A549 treated with Hydrocortisone at 1 μM for 4 hours (cell line): ENCODE measurements at places on chromosomes 4 and X. TPM values are rescaled to one million over a fixed set of nuclear protein-coding genes. Genes with fewer than 3 reads are reported as not detected.

The SPANXN4 gene
- total RNA-seq, result not detected in 5 replicates

The FATE1 gene
- not detected in 5 replicates for total RNA-seq

The SLC25A4 gene
- total RNA-seq, result 12.3 to 15.8 TPM (median 15.0 TPM) in 5 replicates

The GATA1 gene
- not detected in 5 replicates for total RNA-seq

The AMBN gene
- total RNA-seq, result not detected in 5 replicates

The ADH7 gene
- total RNA-seq, result not detected in 5 replicates

The PLAC8 gene
- total RNA-seq, result 0.46 to 1.2 TPM (median 1.1 TPM) in 5 replicates

The MAEA gene
- 57.3 to 62.4 TPM (median 61.3 TPM) in 5 replicates for total RNA-seq

The F9 gene
- total RNA-seq, result not detected in 5 replicates

The IL3RA gene
- total RNA-seq, result 0.16 to 0.23 TPM (median 0.22 TPM) in 5 replicates

The MTCP1 gene
- total RNA-seq, result 13.0 to 23.3 TPM (median 20.8 TPM) in 5 replicates

The LRIT3 gene
- 0.03 to 0.09 TPM (median 0.03 TPM) in 5 replicates for total RNA-seq

The MAP3K15 gene
- total RNA-seq, result 1.8 to 2.2 TPM (median 1.9 TPM) in 5 replicates

The MAGEA6 gene
- total RNA-seq, result 11.0 to 13.6 TPM (median 12.4 TPM) in 5 replicates

The DDX53 gene
- total RNA-seq, result not detected in 5 replicates

The HMGB2 gene
- 94.6 to 123 TPM (median 113 TPM) in 5 replicates for total RNA-seq

The ITIH6 gene
- not detected in 5 replicates for total RNA-seq

The DGKK gene
- not detected in 5 replicates for total RNA-seq

The KLB gene
- total RNA-seq, result 0.05 to 0.16 TPM (median 0.12 TPM) in 5 replicates

The C4orf54 gene
- total RNA-seq, result not detected in 5 replicates

The MRPS18C gene
- total RNA-seq, result 41.4 to 56.8 TPM (median 43.1 TPM) in 5 replicates
